ENCODE measurements at places on chromosomes 2 and 18.

GRCh38 chr2:161745866-161746614 is 121.8 kb downstream of the SLC4A10 start:
- no peak for DNase-seq

DNA sequence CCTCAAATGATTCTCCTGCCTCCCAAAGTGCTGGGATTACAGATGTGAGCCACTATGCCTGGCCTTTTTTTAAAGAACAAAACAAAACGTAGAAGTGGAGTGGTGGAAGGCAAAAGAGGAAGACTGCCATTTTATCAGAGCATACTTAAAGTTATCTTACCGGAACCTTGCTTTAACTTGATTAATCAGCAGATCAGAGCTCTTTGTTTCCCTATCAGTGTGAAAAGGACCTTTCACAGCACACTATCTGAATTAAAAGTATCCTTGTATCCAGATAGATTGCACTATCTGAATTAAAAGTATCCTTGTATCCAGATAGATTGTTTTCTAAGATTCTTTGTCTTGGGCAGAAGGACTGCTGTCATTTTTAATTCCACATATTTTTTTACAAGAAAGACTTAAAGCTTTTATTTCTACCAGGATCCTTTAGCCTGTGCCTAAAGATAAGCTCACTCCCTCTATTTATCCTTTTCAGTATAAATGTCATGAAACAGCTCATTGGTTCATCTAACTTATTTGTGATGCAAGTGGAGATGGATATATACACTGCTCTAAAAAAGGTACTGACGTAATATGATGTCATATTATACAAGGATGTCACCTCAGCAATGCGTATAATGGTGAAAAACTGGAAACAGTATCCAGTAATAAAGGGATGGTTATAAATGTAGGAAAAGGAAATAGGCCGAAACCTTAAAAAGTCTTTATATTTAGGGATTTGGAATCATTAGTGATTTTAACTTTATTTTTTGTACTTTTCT is 17.8 kb downstream of the GMCL1 start:
- no peak for DNase-seq

- DNase-seq, result no peak
Measured at GRCh38 chr2:140504601-140505000, 1626.2 kb downstream of the LRP1B start.

GRCh38 chr2:218077464-218078216 is 8.6 kb downstream of the RUFY4 start:
- DNase-seq, result no peak

GRCh38 chr2:14428056-14428455 is 204.5 kb upstream of the LRATD1 start:
- no peak for DNase-seq

- no peak for DNase-seq
Measured at GRCh38 chr2:9417725-9418124, 5.6 kb downstream of the ITGB1BP1 start.

Data from stimulated activated CD8-positive, alpha-beta memory T cell treated with anti-CD3 and anti-CD28 coated beads, Interleukin-15, amount 100 ng/mL, for 24 hours (primary cell).